Karpas-422 (cell line): ENCODE measurements at places on chromosomes 16 and 17. TPM values are rescaled to one million over a fixed set of nuclear protein-coding genes. Genes with fewer than 3 reads are reported as not detected.

MYO15A gene
- 0.11 and 1.3 TPM in 2 replicates for total RNA-seq

RNF222 gene
- not detected in 2 replicates for total RNA-seq

NPIPA1 gene
- 44.0 and 74.1 TPM in 2 replicates for total RNA-seq

SPNS2 gene
- not detected in 2 replicates for total RNA-seq

ACSM2A gene
- total RNA-seq, result not detected in 2 replicates

DNA sequence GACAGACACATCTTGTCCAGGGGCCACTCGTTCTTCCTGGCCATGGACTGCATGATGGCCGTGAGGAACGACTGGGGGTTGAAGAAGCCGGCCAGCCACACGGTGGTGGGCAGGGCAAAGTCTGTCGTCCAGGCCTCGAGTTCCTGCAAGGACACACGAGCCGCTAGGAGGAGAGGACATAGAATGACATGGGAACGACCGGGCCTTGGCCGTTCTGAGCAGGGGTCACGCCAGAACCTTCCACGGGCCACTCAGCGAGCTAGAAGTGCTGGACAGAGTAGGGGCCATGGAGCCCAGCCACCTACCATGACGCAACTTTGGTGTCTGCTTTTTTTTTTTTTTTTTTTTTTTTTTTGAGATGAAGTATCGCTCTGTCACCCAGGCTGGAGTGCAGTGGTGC lies 47.0 kb downstream of the PGS1 start:
- no peak for DNase-seq

GRCh38 chr17:2776589-2777241 lies 19.5 kb upstream of the RAP1GAP2 start:
- no peak for DNase-seq

DNA sequence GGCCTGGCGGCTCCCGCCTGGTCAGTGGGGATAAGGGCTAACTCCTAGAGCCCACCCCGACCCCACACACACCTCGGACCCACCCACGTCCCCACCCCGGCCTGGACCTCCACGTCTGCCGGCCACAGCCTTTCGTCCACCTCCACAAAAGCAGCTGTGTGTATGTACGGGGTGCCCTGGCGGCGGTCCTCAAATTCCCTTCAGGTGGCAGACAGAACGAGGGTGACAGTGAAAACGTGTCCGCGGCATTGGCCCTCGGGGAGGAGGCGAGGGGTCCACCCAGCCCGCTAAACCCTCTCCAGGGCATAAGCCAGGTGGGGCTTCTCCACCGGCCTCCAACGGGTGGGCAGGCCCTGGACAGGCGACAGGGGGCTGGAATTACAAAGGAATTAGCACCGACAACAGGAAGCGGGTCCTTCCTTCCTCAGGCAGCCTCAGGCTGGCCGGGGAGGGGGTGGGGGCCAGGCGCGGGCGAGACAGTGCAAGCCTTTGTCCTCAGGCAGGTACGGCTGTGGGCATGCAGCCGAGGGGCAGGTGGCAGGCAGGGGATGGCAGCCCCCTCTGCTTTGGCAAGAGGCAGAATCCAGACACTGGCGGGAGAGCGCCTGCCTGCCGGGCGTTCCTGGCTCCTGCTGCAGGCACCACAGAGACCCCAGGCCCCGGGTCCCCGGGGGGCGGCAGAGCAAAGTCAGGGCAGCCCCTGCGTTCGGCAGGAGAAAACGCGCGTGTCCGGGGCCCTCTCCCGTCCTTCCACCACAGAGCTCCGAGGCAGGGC lies 12.3 kb upstream of the PITPNA start:
- no peak for DNase-seq

- no peak for DNase-seq
Observed at GRCh38 chr17:80624864-80625263, 80.2 kb downstream of the RPTOR start.

DNA sequence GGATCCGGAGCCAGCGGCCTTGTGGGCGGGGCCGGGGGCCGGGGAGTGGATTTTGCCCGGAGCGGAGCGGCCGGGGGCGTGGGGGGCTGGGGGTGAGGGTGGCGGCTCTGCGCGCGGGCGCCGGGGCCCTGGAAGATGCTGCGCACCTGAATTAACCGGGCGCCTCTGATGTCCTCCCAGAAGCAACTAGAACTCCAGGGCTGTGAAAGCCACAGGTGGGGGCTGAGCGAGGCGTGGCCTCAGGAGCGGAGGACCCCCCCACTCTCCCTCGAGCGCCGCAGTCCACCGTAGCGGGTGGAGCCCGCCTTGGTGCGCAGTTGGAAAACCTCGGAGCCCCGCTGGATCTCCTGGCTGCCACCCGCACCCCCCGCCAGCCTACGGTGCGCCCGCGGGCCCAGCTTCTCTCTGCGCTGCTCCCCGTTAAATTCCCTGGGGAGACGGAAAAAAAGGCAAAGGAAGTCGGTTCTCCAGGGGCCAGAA lies 549 bp downstream of the SLC26A11 start:
- no peak for DNase-seq

DNA sequence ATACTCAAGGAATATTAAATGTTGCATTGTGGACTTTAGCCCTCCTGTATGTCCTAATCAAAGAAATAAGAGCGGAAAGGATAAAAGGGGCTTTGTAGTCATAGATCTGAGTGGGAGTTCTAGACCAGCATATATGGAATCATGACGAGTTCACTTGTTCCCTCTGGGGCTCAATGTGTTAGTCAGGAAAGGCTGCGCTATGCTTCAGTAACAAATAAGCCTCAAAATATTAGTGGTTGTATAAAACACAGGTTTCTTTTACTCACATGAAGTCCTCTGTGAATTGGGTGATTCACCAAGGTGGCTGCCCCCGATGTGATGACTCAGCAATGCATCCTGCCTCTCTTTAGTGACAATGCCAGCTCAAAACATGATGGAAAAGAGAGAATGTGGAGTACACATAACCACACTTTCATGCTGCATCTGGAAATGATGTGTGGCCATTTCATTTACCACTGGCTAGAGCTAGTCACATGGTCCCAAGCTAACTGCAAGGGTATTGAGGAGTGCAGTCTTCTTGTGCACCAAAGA lies 63.3 kb upstream of the IRX5 start:
- DNase-seq, result no peak

DNA sequence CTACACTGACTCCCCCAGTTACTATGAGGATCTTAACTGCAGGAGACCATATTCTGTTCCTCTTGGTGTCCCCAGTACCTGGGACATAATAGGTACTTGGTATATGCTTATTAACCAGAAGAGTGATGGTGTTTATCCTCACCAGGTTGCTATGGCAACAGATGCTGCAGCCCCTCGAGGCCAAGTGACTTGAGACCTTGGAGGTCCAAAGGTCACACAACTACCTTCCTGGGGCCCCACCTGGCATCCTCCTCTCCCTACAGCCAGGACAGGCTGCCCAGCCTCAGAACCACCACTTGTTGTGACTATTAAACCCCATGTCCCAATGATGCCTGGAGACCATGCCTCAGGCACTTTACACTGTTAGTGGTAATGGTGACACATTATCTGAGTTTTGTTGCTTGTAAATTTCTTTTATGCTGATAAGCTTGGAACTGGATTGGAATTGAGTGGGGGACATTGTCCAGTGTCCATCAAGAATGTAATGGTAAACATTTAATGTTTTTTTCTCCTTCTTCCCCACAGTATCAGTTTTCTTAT lies 189.4 kb downstream of the CCDC182 start:
- DNase-seq, result no peak

DNA sequence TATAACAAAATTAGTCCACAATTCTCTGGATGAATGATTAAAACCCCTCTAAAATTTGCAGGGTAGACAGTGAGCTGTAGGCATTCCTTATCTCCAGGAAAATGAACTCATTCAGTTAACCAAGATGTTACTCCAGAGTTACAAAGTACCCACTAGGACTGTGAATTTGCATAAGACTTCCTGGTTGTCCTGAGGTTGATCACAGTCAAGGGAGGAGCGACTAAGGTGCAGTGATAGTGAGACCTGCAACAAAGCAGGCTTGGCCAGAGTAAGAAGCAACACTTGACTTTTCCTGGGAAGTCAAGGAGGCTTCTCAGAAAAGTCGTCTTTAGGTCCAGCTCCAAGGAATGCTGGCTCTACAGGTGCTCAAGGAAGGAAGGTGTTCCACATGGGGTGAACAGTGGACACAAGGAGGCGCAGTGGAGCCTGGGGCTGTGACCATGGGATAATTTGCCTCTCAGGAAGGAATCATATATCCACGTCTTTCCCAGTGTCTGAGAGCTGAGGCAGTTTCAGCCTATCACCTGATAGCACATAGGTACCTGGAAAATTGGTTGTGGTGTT lies 821.1 kb upstream of the EEF2KMT start:
- DNase-seq, result no peak

DNA sequence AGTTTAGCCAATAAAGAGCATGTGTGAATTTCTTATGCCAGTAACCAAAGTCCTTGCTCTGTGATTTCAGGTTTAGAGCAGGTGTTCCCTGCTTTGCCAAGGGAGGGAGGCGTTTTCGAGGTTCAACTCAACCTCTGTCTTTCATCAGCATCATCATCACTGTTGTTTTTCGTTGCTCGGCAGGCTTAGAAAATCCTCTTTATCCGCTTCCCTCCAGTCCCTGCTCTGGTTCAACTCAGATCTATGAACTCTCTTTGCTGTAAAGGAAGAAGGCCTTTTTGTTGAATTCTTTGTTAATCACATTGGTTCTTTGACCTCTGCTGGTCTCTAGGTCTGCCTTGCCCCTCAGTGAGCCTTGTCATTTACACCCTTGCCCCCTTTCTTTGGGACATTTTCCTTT lies 243.9 kb upstream of the RBFOX1 start:
- DNase-seq, result no peak

DNA sequence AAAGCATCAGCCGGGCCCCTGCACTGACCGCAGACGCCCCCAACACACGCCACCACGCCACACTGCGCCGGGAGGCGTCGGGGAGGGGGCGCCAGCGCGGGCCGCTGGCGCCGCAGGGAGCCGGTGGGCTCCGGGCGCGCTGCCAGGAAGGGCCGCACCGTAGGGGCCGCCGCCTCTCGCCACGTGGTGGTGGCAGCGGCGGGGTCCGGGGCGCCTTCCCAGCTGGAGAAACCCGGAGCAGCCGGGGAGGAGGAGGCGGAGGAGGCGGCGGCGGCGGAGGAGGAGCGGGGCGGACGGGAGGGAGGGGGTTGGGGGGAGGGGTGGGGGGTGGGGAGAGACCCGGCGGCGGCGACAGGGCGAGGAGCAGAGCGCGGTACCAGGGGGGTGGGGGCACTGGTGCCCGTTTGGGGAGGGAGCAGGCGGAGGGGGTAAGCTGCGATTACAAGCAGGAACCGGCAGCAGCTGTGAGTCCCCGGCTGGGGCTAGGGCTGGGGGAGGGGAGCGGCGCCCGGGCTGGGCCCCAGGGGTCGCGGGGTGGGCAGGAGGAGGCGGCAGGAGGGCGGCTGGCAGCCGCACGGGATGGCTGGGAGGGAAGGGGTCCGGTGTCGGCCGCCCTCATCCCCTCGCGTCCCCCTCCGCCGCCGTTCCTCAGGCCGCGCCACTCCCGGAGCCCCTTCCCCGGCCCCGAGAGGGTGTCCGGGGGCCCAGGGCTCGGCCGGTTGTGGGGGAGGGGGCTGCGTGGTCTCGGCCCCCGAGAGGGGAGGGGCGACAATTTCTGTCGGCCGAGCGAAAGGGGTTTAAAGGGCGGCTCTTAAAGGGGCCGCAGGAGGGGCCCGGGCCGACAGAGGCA lies at the start of gene TBKBP1:
TSS of gene TBKBP1 (plus strand) at position 431 of the 850 bp plus-strand sequence. CDS start 1,952 bp downstream, outside the sequence.
- DNase-seq, result no peak

- no peak for DNase-seq
Observed at GRCh38 chr16:73034374-73034773, 13.6 kb downstream of the ZFHX3 start.

DNA sequence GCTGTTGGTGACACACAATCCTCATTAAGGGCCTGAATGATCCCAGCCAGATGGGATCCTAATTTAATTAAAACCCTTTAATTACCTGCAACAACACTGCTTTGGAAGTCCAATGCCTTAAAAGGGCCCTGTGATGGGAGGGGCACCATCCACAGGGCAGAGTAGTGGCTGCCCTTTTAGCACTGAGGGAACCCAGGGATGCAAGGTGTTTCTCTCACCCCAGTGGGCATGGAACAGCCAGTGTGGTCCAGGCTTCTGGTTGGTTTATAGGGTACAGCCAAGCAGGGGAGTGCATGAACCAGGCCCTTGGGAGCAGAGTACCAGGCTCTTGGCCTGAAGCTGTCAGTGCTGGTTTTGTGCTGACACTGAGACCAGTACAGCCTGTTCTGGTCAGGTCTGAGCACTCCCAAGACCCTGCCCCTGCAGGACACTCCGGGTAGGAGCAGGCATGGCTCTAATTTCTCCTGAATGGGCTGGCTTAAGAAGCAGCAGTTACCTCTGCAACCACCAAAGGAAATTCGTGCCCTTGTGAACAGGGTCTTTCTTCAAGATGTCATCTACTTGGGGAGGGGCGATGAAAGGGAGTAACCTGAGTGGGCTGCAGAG lies 9.9 kb downstream of the NXPH3 start:
- DNase-seq, result peak; percentile 48

DNA sequence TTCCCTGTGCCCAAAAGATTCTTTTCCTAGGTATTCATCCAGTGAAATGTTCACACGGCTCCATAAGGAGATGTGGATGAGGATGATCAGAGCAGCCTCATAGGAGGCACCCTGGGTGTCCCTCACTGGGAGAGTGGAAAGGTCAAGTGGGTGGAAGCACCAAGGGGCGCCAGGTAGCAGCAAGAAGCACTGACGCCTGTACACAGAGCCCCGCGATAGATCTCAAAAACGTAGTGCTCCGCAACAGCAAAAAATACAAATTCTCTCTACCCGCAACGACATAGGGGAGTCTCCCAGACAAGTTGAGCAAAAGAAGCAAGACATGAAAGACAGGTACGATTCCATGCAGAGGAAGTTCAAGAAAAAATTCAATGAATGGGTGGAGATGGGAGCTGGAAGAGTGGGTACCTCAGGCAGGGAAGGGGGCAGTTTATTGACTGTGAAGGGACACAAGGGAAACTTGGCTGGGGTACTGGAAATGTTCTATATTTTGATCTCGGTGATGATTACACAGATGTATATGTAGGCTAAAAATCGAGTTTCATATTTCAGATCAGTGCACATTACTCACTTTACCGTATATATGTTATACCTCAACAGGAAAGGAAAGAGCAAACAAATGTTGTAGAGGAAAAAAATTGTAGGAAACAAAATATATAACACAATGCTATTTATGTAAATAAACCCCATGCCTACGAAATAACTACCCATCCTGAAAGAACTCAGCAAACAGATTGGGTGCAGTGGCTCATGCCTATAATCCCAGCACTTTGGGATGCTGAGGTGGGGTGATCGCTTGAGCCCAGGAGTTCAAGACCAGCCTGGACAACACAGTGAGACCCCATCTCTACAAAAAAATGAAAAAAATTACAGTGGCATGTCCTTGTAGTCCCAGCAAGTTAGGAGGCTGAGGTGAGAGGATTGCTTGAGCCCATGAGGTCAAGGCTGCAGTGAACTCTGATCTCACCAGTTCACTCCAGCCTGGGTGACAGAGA lies 17.8 kb upstream of the ETV4 start:
- DNase-seq, result peak; percentile 5

GRCh38 chr16:80931801-80932707 lies 74.6 kb downstream of the CMC2 start:
- DNase-seq, result no peak

GRCh38 chr17:40281663-40282062 lies 6.0 kb upstream of the CDC6 start:
- no peak for DNase-seq

DNA sequence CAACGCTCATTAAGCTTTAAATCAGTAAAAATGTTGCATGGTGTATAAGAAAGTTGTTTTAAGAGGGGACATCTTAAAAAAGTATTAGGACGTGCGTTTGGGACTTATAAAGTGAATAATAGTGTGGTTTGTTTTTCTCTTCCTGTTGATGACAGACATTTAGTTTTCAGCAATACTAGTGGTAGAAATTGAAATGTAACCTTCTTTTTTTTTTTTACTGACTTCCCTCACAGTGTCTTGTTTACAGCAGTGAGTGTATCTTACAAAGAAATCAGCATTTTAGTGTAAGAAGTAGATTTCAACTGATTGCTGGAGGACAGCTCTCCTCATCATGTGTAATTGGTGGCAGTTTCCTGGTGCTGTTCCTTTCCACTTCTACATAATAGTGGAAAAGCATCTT lies 39.6 kb downstream of the CYLD start:
- DNase-seq, result no peak
